Hypothalamus (tissue), 51 donors: ENCODE measurements at places on chromosomes 6 and 20.
A peak's percentile ranks its signal among the peaks of the same experiment; 100 is the strongest.

GRCh38 chr6:1629316-1629715 lies 19.6 kb downstream of the FOXC1 start:
- no peak for DNase-seq

DNA sequence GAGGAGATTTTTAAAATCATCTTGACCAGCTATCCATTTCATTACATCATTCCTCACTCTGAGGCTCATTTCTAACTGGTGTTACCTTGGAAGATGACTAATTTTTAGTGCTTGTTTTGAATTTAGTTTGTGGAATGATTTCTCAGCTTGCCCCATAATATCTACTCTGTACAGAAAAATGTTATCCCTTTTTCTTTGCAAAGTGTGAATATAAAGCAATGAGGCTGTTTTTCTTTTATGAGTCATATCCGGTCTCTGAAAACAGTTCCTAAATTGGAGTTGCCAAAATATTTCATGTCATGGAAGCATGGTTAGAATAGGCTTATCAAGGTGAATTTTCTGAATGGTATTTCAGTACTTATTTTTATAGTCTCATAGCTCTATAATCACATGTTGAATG lies 43.8 kb downstream of the FUT9 start:
- no peak for DNase-seq

DNA sequence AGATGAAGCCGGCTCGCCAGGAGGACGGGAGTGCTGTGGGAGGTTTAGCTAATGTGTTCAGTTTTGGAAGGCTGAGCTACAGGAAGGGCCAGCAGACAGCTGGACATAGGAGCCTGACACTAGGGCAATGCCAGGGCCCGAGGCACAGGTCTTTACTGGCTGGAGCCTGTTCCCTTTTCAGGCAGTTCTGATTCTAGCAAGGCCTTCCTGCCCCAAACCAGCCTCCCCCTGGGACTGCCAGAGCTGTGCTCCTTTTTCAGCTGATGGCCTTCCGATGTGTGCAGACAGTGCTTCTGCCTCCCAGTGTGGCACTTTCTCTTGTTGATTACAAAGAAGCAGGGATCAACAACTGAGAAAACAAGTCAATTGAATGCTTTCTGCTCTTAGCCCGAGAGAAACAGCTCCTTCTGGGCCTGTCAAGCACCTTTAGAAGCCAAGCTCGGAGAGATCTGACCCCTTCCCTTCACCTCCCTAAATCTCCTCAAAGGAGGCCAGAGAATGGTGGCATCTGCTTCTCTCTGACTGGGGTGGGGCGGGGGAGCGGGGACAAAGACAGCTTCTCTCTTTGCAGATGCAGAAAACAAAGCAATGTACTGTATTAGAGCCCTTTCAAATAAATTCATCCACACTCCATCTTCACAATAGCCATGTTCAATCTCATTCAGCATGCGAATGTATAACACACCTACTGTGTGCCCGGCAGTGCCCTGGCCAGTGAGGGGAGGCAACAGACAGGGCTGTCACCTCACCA lies 63.2 kb downstream of the RAB44 start:
- peak; percentile 69 for DNase-seq

GRCh38 chr6:96450082-96450769 lies 71.4 kb upstream of the UFL1 start:
- no peak for DNase-seq

- no peak for DNase-seq
Observed at GRCh38 chr20:2596673-2597279, 55.7 kb upstream of the NOP56 start.
